ENCODE measurements at places on chromosomes 7 and 10.

DNA sequence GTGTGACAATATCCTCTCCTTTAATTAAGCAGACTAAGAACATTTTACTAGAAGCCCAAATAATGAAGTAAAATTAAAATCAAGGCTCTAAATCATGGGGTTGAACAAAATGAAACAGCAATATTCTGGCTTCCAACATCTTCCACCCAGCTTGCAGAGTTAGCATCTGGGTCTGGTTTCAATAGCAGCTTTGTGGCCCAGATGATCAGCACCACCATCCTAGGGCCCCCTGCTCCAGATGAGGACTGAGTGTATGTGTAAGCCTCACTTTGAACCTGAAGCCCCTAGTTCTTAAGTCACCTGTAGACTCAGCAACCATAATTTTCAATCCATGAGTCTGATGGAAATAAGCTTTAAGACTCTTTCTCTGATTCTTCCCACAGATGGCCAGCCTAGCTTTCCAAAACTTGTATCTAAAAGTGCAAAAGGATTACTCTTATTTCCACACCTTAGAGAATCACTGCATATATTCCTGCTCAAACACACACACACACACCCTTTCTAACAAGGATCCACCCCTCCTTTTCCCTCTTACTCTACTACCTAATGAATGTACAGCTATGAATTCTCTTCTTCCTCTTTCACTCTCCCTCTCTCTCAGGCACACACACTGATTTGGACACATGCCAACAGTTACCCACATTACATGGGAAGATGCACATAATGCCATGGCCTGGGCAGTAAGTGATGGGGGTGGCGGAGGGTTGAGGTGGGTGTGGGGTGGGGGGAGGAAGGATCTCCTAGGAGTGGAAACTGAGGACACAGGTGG lies 3.5 kb downstream of the DENND11 start:
- DNase-seq, result no peak

GRCh38 chr10:86979977-86980448 lies 11.7 kb downstream of the ADIRF start:
- DNase-seq, result no peak

- DNase-seq, result no peak
Observed at GRCh38 chr7:34354899-34355298, 303.1 kb upstream of the NPSR1 start.

GRCh38 chr7:96636342-96636860 lies 73.2 kb downstream of the SEM1 start:
- DNase-seq, result no peak

DNA sequence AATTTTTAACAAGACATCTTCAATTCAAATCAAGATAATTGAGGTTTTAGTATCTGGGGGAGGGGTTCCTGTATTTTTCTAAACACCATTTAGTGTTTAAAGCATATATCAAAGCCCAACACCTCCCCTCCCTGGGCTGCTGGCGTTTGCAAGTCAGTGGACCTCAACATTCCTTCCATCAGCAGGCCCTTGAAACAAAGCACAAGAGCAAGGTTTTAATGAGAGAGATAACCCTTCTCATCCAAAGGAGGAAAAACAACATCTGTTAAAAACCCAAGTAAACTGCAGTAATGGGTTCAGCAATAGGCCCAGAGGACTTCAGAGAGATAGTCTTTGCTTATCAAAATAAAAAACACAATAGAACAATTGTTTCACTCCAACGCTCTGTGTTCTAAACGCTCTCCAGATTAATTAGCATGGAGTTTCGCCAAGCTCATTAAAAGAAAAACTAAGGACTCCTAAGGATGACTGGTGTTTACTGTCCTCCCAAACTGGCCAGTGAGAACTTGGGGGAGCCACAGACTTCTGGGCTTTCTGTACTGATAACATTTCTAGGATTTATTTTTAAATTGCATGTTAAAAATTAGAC lies 2.5 kb downstream of the JCAD start:
- DNase-seq, result no peak
